Dermis blood vessel endothelial cell (primary cell): ENCODE measurements at places on chromosomes 7 and 10. TPM values are rescaled to one million over a fixed set of nuclear protein-coding genes. Genes with fewer than 3 reads are reported as not detected.
A peak's percentile ranks its signal among the peaks of the same experiment; 100 is the strongest.

The AGR3 gene
- total RNA-seq, result 0.19 TPM in 1 of 2 replicates, not detected in the other

The CTAGE15 gene
- total RNA-seq, result not detected in 2 replicates

The AMPH gene
- not detected in 2 replicates for total RNA-seq

The MALSU1 gene
- total RNA-seq, result 57.7 and 72.7 TPM in 2 replicates

DNA sequence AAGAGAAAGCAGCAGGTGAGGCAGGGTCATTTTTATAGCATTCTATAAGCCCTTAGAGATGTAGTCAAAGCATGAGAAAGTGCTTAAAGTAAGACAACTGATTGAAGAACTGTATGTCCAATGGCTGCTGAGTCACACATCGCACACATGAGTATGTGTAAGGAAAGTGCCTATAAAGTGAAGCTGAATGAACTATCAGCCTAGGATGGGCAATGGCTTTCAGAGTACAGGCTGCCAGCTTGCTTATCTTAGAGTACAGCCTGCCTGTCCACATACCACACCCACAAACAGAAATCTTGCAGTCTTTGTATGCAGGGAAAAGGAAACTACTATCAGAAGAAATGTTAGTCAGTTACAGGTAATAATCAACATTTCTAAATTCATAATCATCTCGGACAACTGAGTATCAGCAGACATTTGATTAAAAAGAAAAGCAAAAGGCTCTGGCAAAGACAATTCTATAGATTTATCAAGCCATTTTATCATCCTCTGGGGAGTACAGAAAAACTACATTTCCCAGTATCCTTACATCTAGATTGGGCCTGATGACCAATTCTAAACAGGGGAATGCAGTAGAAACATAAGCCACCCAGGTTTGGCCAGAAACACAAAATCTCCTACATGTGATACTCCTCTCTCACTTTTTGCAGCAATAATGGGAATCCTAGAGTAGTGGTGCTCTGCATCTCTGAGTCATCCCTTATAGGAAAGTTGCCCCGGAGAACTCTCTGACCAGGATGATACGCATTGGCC, 16.2 kb upstream of the EPHB6 start:
- no peak for DNase-seq

DNA sequence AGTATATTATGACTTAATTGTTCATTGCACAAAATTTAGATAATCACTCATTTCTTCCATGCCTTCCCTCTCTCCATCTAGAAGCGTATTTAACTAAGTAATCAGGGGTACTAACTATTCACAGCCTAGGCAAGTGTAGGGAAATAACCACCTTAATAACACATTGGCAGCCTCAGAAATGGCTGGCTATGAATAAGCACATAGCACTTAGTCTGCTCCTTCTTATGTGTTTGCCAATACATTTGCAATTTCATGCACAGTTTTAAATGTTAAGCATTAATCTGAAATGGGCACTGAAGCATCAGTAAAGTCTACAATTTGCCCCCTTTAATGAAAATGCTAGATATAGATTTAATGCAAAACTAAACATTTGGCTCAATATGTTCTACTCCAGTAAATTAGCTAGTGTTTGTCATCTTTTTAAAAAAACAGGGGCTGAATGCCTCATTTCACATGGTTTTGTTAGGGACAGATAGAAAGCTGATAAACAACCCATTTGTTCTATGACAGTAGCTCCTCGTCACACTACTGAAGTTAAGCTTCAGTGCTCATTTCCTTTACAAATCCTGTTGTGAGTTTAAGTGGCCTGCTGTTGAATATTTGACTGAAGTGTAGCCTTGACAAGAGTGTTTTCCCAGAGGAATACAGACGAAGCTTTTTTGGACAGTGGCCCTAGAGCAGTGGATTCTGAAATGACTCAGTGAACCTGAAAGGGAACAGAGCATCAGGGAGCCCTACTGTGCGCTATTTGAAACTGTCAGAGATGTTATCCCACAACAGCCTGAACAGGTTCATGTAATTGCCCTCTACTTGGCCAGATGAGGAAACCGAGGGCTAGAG, 30.5 kb downstream of the HHEX start:
- DNase-seq, result peak; percentile 20

DNA sequence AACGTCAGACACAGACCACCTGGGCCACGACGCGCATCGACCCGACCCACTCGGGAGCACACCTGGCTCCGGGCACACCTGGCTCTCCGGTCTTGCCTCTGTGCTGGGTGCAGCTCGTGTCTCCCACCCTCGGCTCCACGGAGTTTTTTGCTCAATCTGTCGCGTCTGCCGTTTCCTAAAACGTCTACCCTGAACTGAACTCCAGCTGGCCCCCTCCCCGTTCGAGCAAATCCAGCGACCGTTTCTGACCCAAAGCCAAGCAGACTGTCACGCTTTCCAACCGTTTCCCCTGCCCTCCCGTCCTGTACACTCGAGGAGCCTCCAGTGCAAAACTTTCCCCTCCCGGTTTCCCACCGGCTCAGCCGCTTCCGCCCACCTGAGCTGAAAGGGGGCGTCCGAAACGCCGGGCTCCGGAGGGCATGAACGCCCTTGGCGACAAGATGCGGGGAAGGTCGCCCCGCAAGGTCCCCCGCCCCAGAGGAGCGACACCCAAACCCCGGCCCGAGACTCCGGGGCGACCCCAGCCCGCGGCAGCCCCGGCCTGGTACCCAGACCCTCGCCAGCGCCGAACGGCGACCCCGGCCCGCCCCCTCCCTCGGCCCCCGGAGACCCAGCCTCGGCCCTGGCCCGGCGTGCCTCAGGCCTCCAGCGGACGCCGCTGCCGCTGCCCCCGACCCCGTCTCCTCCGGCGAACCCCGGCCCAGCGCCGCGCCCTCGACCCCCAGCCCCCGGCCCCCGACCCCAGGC, 557 bp downstream of the CYTH3 start:
- peak; percentile 33 for DNase-seq

DNA sequence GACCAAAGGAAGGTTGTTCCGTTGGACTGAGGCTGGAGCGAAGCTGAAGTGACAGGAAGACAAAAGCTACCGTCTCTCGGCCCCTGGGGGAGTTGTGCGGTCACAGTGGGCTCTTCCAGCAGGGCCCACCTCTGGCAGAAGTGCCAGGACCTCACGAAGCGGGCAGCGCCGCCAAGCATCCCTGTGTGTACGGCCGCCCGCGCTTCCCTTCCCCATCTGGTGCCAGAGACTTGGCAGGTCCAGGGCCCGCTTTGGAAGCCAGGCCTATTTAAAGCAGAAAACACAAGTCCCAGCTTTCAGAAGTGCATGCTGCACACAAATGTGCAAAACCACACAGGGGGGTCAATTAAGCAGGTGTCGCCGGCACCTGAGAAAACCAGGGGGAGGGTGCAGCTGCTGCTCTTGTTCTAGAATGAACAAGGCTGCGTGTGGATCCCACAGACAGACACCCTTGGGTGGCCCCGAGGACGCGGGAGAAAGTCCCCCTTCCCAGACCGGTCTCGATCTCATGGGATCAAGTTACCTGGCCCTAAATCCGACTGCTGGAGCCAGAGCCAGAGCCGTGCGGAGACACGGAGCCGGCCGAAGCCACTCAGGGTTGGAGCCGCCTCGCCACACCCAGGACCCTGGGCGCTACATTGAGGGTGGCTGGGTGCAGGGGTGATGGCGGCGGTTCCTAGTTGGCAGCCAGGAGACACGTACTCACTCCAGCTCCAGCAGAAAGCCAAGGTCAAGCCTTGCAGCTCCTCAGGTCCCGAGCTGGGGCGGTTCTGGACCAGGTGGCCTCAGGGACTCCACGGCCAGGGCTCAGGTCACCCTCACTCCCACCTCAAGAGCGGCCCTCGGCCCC, 51.8 kb upstream of the PPP2R2D start:
- no peak for DNase-seq

DNA sequence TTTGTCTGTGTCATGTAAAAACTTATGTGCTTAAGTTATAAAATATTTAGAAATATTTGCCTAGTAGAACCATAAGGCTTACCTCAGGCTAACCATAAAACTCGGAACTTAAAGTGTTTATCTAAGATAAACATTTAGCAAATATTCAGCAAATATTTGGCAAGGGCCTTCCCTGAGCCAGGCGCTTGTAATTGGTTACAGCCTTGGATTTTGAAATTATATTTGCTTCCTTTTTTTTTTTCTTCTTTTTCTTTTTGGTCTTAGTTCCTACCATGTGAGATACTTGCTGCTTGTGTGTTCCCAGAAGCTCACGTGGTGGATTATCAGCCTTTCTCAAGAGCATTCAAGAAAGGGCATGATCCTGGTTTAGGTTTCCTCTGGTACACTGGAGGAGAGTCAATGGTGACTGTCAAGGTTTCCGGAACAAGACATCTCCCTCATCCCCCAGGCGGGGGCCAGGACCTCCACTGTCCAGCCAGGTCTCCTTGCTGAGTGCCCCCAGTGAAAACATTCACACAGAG, 5.2 kb upstream of the BRI3 start:
- no peak for DNase-seq

DNA sequence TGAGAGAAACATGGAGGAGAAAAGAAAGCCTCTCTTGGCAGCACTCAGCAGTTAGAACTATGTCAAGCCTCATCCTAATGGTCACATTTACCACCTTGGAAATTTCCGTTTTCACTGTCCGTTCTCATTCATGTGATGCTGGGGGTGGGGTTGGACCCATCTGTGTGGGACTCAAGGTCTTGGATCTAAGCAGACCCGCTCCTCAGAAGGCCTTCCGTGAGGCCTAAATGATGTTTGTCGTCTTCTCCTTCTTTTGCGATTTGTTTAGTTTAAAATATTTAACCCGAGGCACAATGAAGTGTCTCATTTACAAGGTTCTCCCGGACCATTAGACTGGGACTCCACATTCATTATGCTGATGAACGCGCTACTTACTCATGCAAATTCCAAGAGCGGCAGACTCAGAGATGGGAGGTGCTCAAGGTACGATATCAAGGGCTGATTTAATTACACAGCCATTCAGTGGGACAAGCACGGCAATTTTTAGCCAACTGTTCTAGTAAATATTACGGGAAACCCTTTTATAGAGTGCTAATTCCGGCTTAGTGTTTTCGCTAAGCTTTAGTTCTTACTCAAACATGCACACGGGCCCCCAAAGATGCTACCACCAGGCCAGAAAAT, 109.1 kb upstream of the EFCAB10 start:
- DNase-seq, result peak; percentile 21
